Activated T-cell treated with anti-CD3 and anti-CD28 coated beads, Interleukin-2, amount 50 U/mL, for 1 hour (primary cell): ENCODE measurements at places on chromosomes 7 and 10.

- DNase-seq = no peak
These were observed 254.1 kb downstream of the RELN start for GRCh38 chr7:103735377-103735776.

- no peak for DNase-seq
These were observed 115.1 kb downstream of the AGMO start for GRCh38 chr7:15446722-15447121.

DNA sequence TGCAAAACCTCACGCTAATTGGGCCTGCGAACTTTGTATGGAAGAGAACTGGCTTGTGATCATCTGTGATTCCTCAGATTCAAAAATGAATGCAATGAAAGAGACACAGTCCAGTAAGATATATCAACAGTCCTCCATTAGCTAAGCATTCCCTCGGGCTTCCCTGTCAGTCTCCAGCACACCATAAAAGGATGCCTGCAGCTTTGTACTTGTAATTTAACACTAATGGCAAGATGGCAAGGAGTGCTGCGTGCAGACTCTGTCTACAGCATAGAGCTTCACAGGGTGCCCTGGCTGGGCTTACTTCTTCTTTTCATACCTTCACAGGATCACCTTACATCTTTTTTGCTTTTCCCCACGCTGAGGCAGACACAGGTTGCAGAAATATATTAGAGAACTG lies 200.0 kb downstream of the GFRA1 start:
- no peak for DNase-seq

DNA sequence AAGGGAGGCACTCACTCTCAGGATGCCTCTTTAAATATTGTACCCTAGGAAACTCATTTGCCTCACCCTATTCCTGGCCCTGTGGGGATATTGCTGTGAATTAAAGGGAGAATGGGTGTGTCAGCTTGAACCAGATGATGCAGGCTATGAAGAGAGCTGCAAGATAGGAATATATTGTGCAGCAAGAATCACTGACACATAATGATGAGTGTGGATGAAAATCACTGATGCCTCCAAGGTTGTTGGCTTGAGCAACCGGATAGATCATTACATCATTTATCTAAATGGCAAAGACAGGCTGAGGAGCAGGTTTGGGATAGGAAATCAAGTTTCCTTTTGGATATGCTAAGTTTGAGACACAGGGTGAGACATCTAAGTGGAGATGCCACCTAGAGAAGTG lies 6.2 kb downstream of the SLC26A4 start:
- no peak for DNase-seq

GRCh38 chr7:106165337-106165736 lies 53.2 kb upstream of the SYPL1 start:
- DNase-seq = no peak

DNA sequence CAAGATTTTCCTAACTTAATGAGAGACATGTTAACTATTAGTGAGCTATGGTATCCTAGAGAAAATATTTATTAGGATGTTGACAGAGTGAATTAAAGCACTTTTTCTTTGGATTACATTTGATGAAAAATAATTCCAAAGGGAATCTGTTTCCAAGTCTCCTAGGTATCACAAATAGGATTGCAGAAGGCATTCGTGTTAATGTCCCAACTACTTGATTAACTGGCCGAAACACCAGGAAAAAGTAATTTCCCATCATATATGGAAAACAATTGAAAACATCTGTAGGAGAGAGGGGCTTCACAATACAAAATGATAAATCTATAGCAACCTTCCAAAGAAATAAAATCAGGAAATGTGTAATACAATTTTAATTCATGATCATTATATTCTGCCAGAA lies 406.7 kb downstream of the PARD3 start:
- no peak for DNase-seq
